ENCODE measurements at places on chromosomes 3 and 15. TPM values are rescaled to one million over a fixed set of nuclear protein-coding genes. Genes with fewer than 3 reads are reported as not detected.

Gene ETV5
- total RNA-seq: 4.1 TPM

Gene SLITRK3
- not detected for total RNA-seq

Gene CCR1
- 0.95 TPM for total RNA-seq

Gene EPHA3
- total RNA-seq: 0.95 TPM

Gene DYNC1LI1
- 15.3 TPM for total RNA-seq

Gene GRAMD2A
- total RNA-seq: 27.8 TPM

Gene TAGLN3
- total RNA-seq: not detected

Gene TM4SF4
- 264 TPM for total RNA-seq

Gene C15orf39
- total RNA-seq: 13.1 TPM

Gene TGM4
- not detected for total RNA-seq

All from Peyer's patch (tissue), 4 donors.